Upper lobe of left lung (tissue), 6 donors: ENCODE measurements at places on chromosomes 1 and 21. TPM values are rescaled to one million over a fixed set of nuclear protein-coding genes. Genes with fewer than 3 reads are reported as not detected.

DNA sequence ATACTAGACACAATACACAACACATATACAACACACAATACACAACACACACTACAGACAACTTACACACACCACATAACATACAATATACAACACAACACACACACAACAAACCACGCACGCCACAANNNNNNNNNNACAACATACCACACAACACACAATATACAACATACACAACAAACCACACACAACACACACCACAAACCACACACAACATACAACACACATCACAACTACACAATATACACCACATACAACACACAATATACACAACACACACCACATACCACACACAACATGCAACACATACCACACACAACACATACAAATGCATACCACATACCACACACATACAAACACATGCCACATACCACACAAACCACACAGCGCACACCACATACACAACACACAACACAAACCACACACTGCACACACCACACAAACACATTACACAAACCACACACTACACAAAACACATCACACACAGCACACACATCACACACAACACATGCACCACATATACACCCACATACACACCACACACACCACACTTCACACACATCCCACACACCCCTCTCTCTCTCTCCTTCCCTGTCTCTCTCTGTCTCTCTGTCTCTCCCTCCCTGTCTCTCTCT, 108.3 kb downstream of the ETS2 start:
- DNase-seq: peak; percentile 10

The ANXA9 gene
- total RNA-seq: not detected

DNA sequence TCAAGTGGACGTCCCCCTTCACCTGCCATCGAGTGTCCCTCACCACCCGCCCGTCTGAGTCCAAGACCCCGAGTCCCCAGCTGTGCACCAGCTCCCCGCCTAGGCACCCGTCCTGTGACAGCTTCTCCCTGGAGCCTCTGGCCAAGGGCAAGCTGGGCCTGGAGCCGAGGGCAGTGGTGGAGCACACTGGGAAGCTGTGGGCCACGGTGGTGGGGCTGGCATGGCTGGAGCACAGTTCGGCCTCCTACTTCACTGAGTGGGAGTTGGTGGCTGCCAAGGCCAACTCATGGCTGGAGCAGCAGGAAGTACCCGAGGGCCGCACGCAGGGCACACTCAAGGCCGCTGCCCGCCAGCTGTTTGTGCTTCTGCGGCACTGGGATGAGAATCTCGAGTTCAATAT, 63.2 kb downstream of the VWA5B1 start:
- no peak for DNase-seq

The CFHR1 gene
- total RNA-seq: not detected

DNA sequence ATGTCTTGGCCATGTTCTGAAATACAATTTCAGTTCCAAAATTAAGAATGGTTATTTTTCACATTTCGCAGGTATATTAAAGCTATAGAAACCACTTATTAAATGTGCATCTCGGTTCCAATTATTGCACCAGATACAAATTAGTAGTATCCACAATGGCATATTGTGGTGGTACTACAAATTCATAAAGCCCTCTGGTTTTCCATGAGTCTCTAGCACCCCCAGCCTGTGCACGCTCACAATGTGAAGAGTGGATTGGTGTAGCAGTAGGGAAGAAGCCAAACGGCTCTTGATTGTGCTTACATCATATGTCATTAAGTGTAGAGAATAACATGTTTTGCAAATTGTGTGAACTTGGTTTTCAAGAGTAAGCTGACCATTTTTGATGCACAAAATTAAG, 1.9 kb upstream of the BRINP3 start:
- DNase-seq: no peak

The LCE1B gene
- not detected for total RNA-seq

DNA sequence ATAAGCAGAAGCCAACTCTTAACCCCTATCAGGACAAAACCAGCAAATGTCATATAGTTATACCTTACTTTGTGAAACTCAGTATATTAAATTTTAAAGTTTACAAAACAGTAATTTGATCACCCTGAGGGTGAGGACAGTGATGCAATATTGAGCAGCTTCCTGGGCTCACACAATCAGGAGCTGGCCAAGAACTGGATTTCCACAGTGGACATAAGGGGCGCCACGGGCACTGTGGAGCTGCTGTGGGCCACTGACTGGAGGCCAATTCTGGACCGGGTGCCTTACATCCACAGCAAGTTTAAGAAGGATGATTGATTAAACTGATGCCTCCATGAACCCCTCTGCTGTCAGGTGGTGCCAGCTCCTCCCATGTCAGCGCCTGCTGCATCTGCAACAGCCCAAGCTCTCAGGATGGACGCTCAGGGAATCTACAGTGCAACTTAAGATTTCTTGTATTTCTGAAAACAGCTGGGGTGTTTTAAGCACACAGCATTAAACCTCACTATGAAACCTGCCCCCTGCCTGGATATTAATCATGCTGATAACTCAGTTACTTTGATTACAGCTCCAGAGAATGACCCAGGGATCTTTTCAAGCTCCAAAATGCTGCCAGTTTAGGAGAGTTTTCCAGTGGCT, 55.9 kb downstream of the TOR3A start:
- DNase-seq: no peak

GRCh38 chr1:18947570-18947969, 8.9 kb downstream of the IFFO2 start:
- no peak for DNase-seq

- no peak for DNase-seq
Measured at GRCh38 chr21:17758683-17759082, 60.5 kb downstream of the C21orf91 start.

GRCh38 chr1:38815903-38816627, 43.5 kb downstream of the RRAGC start:
- peak; percentile 56 for DNase-seq

The MYCL gene
- total RNA-seq: 4.3 TPM

The OR2T11 gene
- not detected for total RNA-seq

The REN gene
- not detected for total RNA-seq

The GPA33 gene
- 3.3 TPM for total RNA-seq

The SLAMF9 gene
- not detected for total RNA-seq

- no peak for DNase-seq
Measured at GRCh38 chr1:162861101-162861500, at the start of gene CCDC190. Gene CCDC190, minus strand, starts transcription at chr1:162861175. Its CDS starts 1,529 bp downstream, at chr1:162859646.

GRCh38 chr1:51070011-51070410, 32.0 kb upstream of the C1orf185 start:
- no peak for DNase-seq

GRCh38 chr1:111948209-111949171, 41.0 kb downstream of the KCND3 start:
- DNase-seq: no peak

DNA sequence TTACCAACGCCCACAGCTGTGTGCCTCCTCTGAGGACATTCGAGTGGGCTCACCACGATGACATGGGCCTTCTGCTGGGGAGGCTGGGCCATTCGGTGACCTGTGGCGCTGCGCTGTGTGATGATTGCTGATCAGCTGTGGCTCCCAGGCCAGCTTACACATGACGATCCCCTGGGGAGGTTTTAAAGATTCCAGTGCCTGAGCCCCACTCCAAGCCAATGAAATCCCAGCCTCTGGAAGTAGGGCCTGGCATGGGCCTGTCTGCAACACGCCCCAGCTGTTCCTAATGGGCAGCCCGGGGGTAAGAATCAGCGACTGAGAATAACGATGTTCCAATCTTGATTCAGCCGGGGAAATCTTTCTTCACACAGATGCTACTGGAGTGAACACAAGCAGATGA, 153.7 kb downstream of the KCNJ6 start:
- no peak for DNase-seq

DNA sequence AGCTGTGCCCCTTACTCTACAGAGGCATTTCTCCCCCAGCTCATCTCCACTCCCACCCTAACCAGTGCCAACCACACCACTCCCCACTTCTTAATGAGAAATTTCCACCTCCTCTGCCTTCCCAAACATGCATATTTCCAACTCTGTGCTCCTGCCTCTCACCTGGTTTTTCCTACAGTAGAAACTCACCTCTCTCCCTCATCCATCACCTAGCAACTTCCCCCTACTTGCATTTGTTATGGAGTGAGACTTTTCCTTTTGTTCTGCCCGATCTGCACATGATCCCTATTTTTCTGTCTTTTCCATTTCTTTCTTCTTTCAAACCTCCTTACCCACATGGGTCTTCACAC, 11.9 kb downstream of the RGS8 start:
- no peak for DNase-seq

- no peak for DNase-seq
Measured at GRCh38 chr1:207427832-207428585, 26.1 kb upstream of the CR2 start.

GRCh38 chr1:6034750-6035096, 11.0 kb upstream of the KCNAB2 start:
- no peak for DNase-seq

DNA sequence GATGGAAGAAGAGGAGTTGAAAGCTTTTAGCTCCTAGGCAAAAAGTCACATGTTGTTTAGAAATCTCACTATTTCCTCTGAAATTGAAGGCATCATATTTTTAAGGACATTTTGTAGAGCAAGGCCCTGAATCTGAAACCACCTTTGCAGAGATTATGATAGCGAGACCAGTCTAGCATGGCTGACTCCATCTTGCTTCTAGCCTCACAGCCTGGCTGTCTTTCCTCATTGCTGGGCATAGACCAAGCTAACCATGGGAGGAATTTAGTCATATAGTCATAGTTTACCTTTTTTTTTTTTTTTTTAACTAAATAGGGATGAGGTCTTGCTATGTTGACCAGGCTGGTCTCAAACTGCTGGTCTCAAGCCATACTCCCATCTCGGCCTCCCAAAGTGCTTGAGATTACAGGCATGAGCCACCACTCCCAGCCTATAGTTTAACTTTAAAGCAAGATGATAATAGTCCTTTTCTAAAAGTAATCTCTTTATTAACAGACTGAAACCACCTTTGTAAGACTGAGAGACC, 42.2 kb upstream of the ZNF326 start:
- DNase-seq: no peak

The PKN2 gene
- 78.1 TPM for total RNA-seq

- DNase-seq: no peak
Measured at GRCh38 chr1:168613038-168613451, 36.6 kb downstream of the XCL1 start.

The TTC24 gene
- total RNA-seq: not detected

- DNase-seq: no peak
Measured at GRCh38 chr1:187009320-187009719, 180.6 kb downstream of the PLA2G4A start.

DNA sequence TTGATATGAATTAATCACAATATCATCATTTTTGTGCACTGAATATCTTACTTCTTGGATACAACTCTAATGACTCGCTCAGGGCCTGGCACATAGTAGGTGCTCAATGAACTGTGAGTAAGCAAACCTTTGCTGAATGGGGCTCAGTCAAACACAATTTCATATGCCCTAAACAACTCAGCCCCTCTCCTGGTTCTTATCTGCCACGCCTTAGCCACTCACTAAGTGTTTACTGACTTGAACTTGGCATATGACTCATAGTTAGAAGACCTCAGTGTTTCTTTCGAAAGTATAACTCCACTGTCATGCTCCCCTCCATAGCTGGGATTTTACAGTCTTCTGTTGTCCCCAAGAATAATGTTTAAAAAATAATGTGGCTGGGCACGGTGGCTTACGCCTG, 4.8 kb upstream of the IFNLR1 start:
- DNase-seq: no peak

GRCh38 chr1:230250666-230251065, 175.5 kb downstream of the PGBD5 start:
- DNase-seq: no peak

GRCh38 chr1:200035397-200035955, 8.0 kb downstream of the NR5A2 start:
- no peak for DNase-seq

DNA sequence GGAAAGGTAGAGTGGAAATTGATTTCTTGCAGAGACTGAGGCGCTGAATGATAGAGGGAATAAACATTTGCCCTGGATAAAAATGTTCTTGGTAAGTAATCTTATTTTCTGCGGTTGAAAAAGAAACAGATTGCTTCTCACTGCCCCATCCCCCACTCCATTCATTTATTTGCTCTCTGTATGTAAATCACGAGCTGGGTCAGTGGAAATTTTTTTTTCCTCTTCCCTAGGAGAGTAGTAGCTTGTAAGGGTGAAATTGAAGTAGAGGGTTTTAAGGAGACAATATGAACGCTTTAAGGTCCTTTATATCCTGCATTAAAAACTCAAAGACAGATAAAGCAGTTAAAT, 1.4 kb upstream of the BRINP3 start:
- no peak for DNase-seq

DNA sequence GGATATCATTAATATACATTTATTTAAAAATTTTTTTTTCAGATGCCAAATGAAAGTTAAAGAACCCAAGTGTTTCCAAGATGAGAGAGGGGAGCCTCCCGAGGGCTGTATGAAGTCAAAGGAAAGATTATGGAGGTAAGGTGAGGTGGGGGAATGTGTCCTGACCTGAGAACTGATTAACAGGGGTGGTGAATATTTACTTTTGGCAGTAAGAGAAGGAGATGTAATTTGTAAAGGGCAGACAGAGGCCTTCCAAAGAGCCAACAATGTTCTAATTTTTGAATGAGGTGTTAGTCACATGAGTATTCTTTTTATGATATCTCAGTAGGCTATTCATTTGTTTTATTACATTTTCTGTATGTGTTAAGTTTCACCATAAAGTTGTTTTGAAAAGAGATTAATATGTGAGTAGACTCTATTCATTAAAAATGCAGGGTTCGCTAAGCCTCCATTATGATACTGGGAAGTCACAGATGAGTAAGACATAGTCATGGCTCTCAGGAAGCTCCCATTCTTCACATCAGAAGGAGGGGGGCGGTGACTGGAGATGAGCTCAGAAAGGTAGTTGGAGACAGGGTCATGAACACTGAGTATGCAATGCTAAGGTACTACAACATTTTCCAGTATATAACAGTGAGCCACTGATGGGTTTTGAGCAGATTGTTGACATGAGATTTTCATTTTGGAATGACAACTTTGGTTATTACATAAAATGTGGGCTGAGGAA, 62.4 kb upstream of the TNFSF18 start:
- no peak for DNase-seq

GRCh38 chr1:75394386-75395139, 216.4 kb downstream of the SLC44A5 start:
- no peak for DNase-seq

DNA sequence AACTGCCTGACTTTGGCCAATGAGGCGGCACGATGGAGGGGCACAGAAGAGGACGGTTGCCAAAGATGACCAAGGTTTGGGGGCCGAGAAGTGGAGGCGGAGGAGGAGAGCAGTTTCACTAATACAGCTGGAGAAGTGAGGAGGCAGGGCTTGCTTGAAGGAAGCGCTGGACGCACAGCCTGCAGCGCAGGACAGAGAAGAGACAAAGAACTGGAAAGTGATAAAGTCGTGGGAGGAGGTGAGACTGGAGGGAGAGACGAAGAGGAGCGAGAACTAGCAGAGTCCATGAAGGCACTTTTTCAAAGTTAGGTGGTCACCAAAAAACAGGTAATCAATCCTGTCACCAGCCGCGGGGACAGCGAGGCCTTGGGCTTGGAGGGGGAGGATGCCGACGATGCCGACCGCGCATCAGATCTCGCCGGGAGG, 771 bp downstream of the PACC1 start:
- no peak for DNase-seq
